ENCODE measurements at places on chromosomes 6 and 20. TPM values are rescaled to one million over a fixed set of nuclear protein-coding genes. Genes with fewer than 3 reads are reported as not detected.

DNA sequence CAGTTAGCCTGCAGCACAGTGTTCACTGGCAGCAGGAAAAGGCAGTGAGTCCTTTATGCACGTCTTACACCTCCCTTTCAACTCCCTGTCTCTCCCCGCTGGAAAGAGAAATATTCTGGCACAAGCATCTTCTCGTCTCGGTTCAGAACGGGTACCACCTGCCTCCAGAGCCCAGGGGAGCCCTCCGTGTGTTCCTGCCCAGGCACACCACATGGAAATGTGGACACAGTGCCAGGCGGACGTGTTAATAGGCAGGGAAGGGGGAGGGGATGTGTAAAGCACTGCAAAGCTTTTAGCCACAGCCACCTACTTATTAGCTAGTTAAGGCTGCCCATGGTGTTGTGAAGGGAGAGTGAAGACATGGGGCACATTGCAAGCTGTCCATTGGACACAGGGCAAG is 219.7 kb downstream of the FARS2 start:
- no peak for DNase-seq

DNA sequence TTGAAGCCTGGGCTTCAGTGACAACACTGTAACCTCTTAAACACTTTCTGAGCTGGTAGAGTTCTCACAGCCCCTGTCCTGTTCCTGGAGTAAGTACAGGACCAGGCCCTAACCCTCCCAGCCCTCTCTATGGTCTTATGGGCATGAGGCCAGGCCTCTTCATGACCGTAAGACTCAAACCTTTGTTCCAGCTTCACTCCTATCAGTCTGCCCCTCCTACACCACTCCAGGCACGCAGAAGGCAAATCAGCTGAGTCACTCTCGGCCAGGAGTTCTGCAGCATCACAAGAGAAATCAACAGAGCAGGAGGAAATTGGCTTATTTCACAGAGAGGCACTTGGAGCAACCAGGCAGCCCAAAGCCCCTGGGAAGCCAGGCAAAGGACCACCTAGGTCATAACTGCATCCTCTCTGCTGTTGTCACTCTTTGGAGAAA is 25.3 kb upstream of the CHD6 start:
- peak; percentile 50 for DNase-seq

- no peak for DNase-seq
These were observed 25.8 kb upstream of the PTPN1 start for GRCh38 chr20:50484271-50484976.

- DNase-seq: no peak
These were observed 114.0 kb upstream of the NEDD9 start for GRCh38 chr6:11346516-11346915.

- DNase-seq: no peak
These were observed 184.2 kb downstream of the PLCB4 start for GRCh38 chr20:9253006-9253539.

DNA sequence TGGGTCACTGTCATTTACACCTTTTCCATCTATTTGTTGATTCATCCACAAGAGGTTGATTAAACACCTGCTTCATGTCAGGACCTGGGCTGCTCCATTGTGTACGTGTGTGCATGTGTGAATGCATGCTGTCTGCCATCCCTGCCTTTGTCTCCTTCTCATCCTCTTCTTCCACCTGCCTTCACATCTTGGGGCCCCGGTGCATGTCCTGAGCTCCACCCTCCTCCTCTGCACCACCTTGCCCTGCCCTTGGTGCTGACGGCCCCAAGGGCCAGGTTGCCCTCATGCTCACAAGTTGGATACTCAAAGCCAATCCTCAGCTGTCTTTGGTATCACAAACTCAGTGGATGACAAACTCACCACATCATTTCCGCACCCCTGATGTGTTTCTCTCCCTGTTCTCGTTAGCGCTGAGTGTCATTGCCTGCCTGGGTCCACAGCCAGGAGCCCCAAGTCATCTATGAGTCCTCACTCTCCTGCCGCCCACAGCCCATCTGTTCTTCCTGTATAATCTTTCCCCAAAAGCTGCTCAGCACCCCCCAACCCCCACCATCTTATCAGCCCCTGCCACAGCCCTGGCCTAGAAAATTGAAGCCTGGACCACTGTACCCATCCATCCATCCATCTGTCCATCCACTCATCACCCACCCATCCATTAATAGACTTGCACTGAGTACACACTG is 85.0 kb downstream of the SRC start:
- DNase-seq: no peak

TAGAP gene
- total RNA-seq: 4.8 TPM

ARFGEF3 gene
- total RNA-seq: 8.9 TPM
